ENCODE measurements at places on chromosomes 4 and X.

- no peak for DNase-seq
These were observed 874.8 kb downstream of the C4orf33 start for GRCh38 chr4:129970801-129971200.

GRCh38 chr4:63757929-63758328 is 651.3 kb downstream of the TECRL start:
- no peak for DNase-seq

DNA sequence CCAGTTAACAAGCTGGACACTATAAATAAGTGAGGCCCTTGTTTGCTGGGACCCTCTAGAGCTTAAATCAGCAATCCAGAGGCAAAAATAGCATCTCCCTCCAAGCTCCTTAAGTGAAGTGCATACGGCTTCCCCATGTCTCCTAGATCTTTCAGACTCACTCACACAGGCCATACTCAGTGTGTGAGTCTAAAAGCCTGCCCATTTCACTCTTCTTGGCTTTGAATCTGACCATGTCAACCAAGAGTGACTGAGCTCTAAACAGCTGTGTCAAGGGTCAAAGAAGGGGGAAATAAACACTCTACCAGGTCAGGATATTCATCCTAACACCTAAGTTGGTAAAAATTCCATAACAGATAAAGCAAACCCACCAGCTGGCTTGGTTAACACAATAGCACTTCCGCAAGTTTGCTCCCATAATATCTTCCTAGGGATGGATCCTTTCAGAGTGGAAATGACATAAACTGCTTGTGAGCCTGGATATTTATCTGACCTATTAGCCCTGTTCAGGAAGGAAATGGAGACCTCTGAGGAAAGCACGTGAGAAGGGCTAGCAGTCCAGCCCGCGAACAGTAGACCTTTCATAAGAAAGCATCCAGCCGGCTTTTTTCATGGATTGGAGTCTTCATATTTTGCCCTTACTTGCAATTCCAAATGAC is 65.6 kb downstream of the MID1 start:
- DNase-seq: no peak

DNA sequence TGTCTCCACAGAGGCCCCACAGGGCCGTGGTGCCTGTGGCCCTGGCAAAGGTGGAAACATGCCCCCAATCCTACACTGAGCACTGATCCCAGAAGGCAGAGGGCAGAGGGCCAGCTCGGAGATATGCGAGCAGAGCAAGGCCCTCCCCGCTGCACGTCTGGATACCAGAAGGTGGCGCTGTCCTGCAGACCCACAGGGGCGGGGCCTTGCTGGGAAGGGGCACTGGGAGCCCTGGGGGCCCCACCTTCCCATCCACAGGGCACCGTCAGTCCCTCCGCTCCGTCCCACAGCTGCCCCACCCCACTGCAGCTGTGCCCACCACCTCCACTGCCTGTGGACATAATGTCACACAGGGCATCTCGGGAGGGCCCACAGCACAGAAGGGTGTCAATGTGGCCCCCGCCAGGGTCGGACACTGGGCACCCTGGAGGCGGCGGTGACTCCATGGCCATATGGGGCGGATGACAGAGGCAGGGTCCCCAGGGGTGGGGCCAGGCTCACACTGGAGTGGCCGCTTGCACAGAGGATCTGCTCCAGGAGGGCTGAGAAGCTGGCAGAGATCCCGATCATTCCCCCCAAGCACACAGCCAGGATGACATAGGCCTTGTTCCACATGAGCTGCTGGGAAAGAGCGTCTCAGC is 4.8 kb downstream of the SLC49A3 start:
- DNase-seq: peak; percentile 53

DNA sequence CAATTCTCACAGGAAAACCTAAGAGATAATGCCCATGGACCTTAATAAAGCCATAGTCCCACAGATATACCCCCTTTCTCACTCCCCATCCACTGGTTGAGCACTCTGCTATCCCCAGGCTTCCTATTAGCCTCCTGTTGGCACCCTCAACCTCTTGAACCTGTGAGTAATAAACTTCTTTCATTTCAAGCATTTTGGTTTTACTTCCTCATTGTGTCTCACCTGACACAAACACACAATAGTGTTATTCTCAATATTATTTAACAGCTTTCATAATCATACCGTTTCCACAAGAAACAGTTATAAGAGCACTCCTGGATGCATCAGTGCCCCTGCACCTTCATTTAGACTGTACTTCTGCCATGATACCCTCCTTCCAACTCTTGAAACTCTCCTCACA is 56.8 kb downstream of the TRPC5 start:
- DNase-seq: no peak

DNA sequence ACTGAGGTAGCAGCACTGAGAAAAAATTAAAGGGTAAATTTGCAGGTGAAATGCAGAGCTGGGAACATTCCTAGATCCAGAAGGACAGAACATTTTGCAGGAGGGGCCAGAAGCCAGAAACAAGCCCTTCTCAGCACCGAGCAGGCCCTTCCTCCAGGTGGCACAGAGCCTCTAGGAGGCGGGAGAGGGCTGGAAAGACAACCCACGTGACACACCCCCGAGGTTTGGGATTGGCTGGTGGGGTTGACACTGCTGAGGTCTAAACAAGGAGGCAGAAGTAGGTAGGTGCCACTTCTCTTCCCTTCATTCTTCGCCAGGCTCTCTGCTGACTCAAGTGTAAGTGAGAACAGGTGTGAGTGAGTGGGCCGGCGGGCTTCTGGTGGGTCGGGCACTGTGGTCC is at the start of gene PAGE4:
Gene PAGE4 (plus strand): TSS at position 288 of the 400 bp plus-strand sequence. CDS start 1,126 bp downstream, outside the sequence.
- no peak for DNase-seq
